Right lung (tissue), 10 donors: ENCODE measurements at places on chromosomes 3 and 15. TPM values are rescaled to one million over a fixed set of nuclear protein-coding genes. Genes with fewer than 3 reads are reported as not detected.
A peak's percentile ranks its signal among the peaks of the same experiment; 100 is the strongest.

DNA sequence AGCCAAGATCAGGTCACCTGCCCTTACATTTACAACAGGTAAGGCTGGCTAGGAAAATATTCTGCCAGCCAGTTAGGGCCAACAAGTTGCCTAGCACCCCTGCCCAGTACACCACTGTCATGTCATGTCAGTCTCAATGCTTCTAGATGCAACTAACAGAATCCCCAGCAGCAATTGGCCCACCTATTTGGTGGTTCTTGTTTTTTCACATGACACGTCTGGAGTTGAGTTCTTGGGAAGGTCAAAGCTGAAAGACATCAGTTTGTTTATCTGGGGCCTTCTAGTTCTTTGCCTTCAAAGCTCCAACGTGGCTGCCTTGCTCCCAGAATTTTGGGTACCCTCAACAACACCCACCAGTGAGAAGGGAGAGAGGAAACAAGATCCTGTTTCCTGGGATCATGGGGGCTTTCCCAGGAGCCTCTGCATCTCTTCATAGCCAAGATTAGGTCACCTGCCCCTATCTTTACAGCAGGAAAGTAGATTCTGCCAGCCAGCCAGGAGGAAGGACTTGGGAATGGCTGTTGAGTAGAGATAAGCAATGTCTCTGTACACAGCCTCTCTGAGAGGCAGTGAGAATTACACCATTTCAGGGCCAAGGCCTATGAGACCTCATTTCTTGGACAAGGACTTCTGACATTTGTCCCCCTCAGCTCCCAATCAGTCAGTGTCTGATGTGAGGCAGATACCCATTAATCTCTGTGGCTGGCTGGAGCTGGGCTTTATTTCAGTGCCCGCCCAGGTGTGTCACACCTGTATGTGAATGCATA, 8.6 kb downstream of the GPX1 start:
- DNase-seq: no peak

- no peak for DNase-seq
Measured at GRCh38 chr3:184944241-184944640, 132.3 kb downstream of the VPS8 start.

GRCh38 chr15:63075015-63075983, 32.8 kb downstream of the TPM1 start:
- DNase-seq: no peak

DNA sequence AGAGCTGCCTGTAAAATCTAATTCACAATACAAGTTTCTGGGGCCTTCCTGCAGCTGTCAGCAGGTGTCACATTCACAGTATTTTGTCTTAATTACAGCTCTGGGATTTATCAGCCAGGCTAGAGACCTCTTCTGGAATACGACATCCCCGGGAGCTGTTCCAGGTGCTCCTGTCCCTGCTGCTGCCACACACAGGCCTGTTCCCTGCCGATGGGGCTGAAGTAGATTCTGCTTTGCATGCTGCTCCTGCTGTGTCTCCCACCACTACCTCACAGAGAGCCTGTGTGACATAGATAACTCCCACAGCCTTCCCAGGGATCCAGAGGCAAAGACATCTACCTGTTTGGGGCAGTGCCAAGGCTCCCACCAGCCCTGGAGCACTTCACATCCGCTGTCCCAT, 20.4 kb downstream of the COLQ start:
- DNase-seq: no peak

GRCh38 chr15:92979011-92979701, 79.0 kb downstream of the CHD2 start:
- no peak for DNase-seq

GRCh38 chr3:5489536-5489935, 302.0 kb downstream of the EDEM1 start:
- no peak for DNase-seq

GRCh38 chr3:52019352-52020080, 23.8 kb upstream of the RPL29 start:
- no peak for DNase-seq

DNA sequence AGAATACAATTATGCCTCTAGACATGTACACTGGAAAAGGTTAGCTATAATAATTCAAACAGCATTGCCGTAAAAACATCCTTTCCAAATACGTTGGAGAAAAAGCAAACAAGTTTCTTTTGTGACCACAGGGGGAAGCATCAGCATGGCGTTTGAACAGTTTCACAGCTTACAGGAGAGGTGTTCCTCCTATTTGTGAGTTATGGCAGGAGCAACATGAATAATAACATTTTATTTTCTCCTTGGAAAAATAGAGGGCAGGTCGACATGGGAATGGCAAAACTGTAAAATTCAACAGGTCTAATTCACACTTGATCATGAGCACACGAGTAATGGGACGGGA, 39.7 kb upstream of the GADL1 start:
- peak; percentile 31 for DNase-seq

GRCh38 chr3:4629095-4630007, 136.2 kb downstream of the ITPR1 start:
- DNase-seq: no peak

DNA sequence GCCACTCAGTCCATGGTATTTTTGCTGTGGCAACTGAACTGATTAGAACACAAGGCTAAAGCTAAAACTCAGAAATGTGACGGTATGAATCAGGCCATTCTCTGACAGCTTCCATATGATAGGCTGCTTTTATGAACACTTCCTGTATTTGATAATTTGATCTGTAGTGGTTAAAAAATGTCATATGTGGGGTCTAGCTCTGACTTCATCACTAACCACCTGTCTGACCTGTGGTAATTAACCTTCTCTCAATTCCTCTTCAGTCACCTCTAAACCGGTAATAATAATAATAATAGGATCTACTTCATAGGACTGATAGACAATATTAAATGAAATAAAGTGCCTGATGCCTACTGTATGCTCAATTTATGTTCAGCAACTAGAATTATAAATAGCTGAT, 223.2 kb downstream of the MBNL1 start:
- DNase-seq: no peak

- no peak for DNase-seq
Measured at GRCh38 chr3:185942907-185943759, 5.3 kb upstream of the TRA2B start.

DNA sequence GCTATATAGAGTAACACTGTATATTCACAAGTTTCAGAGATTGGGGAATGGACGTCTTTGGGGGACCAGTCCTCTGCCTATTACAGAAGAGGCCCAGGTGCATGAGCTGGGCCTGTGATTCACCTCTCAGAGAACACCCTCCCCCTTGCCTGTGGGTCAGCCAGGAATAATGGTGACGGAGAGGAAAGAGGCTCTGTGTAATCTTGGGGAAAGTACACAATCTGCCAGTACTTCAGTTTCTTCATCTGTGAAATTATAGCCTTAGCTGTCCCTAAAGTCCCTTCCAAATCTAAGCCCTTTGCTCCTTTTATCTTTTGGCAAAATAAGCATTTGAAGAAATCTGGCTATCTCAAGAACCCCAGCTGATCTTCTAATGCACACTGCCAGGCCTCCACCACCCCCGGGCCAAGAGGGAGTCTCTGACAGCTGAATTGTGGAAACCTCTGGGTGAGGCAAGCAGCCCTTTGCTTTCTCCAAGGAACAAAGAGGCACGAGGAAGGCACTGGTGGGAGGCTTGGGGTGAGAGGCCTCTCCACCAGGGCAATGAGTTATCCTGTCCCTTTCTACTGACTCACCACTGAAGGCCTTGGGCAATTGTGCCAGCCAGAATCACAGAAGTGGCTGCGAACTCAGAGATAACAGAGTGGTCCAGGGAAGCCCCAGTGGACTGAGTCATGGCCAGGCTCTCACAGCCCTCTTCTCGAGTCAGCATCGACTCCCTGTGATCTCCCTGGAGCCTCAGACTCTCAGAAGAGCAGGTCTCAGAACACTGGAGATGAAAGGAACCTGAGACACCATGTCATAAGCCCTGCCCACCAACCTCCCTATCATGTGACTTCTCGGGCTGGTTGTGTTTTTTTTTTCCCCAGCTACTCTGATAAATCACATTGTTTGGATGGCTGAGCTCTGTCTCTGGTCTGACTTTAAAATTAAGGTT, 31.8 kb downstream of the CCNL1 start:
- DNase-seq: no peak

DNA sequence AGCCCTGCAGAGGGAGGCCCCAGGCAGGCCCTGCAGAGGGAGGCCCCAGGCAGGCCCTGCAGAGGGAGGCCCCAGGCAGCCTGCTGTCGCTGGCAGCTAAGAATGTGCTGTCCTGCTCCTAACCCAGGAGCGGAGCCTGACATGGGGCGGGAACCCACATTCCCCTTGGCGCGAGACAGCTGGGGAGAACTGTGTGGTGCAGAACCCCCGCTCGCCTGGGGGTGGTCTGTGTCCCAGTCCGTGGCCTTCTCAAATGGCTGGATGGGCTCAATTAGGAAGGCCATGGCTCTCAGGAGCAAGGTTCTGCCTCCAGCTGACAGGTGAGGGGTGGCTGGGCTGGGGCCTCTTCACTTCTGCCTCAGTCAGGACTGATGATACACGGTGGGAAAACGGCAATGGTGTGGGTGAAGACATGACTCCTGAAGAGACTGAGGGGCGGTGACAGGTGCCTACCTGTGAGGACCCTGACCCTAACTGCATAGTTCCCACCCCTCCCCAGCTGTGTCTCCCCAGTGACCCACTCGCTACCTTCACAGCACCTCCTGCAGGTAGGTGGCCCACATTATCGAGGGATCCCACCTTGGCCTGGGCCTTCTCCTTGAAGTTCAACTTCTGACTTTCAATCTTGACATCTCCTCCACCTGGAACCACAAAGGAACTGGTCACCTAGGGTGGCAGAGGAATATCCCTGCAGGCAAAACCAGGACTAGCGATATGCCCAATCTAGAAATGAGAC, 52.0 kb downstream of the DHX30 start:
- DNase-seq: no peak

DNA sequence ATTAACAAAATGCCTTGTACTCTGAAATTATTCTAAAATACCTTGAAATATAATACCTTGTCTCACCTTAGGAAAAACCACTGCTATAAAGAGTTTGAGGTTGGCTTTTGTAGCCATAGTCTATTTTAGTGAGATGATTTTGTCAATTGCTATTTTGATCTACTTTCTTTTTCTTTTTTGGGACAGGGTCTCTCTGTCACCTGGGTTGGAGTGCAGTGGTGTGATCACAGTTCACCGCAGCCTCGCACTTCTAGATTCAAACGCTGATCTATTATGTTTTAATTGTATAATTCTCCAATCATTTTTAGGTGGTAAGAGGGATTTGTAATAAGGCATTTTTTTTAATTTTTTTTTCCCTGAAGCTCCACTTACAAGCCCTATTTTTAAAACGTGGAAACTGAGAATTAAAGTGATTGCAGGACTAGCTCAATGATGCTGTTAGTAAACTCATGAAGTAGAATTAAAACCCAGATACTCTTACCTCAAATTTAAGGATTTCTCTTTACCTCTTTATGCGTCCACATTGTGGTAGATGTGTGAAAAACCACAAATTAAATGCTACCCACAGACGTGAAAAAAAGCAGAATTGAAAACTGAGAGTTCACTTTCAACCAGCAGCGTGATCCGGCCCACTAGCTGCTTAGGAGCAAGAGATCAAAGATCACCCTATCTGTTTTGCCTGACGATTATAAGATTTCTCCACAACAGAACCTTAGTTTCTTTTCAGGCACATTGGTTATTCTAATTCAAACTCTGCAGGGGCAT, 384.2 kb downstream of the CGGBP1 start:
- DNase-seq: no peak

The SORD gene
- 31.4 TPM for polyA plus RNA-seq

The BCHE gene
- polyA plus RNA-seq: 58.4 TPM

The ISLR gene
- polyA plus RNA-seq: 65.2 TPM

The SEMA5B gene
- 6.7 TPM for polyA plus RNA-seq

The GRK7 gene
- polyA plus RNA-seq: 0.06 TPM

The ONECUT1 gene
- polyA plus RNA-seq: not detected

The ACTRT3 gene
- 2.2 TPM for polyA plus RNA-seq

The TCF12 gene
- 161 TPM for polyA plus RNA-seq

The SNURF gene
- 23.2 TPM for polyA plus RNA-seq

The CCDC39 gene
- 15.0 TPM for polyA plus RNA-seq

The PLA1A gene
- polyA plus RNA-seq: 1.1 TPM

The SLC2A2 gene
- polyA plus RNA-seq: not detected

The LRRK1 gene
- 2.8 TPM for polyA plus RNA-seq

The KNG1 gene
- not detected for polyA plus RNA-seq
